IPS-NIHi11 (cell line): ENCODE measurements at places on chromosomes 16 and 17.

GRCh38 chr17:74760404-74761105, 12.1 kb downstream of the NHERF1 start:
- DNase-seq: no peak

DNA sequence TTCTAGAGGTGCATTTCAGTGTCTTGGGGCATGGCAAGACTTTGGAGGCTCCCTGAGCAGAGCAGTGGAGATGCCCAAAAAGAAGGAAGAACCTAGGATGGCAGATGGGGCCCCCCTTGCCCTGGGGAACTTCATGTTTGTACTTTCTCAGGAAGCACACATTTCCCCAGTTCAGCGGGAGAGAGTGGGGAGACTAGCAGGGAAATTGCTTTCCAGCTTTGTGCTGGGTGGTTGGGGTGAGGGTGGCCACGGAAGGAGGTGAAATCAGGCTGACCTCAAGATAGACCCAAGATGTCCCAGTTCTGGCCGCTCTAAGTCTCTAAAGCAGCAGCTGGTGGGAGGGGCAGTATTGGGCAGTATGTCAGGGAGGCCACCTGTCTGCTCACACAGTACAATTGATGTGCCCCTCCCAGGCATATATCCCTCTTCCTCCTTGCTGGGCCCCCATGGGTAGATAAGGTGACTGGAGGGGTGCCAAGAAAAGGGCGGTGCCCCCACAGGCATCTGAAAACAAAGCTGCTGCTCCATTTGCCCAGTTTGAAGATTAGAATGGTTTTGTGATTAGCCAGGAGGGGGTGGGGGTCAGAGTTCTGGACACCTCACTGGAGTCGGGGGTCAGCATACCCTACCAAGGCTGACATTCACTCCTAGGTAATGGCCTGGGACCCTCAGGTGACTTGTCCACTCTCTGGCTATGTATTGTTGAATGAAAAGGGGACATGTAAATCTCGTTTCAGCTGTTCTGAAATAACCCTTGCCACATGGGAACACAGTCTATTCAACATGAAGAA, 17.1 kb upstream of the NAGLU start:
- DNase-seq: no peak

- no peak for DNase-seq
These were observed 268.9 kb upstream of the AXIN2 start for GRCh38 chr17:65830356-65830755.

GRCh38 chr17:69757688-69758430, 317.2 kb upstream of the KCNJ16 start:
- no peak for DNase-seq

GRCh38 chr16:65888201-65888600, 478.3 kb upstream of the CDH5 start:
- no peak for DNase-seq

- no peak for DNase-seq
These were observed 11.1 kb downstream of the NR1D1 start for GRCh38 chr17:40089077-40089895.

GRCh38 chr17:1899403-1900000, 69.7 kb downstream of the RPA1 start:
- no peak for DNase-seq

- no peak for DNase-seq
These were observed 5.3 kb downstream of the TMEM114 start for GRCh38 chr16:8585041-8585440.

DNA sequence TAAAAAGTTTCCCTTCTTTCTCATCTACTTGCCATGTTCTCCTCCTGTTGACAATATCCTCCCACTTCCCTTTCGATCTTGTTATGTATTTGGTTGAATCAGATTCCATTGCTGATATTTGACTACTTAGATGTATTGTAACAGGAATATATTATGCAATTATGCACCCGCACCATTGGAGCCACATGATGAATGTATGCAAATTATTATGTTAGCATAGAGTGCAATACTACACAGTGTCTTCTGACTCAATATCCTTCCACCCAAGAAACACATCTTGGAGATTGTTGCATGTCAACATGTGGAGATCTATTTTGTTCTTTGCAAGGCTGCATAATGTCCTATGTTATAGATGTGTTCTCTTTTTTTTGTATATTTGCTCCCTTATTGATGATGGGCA, 219.2 kb upstream of the RBFOX1 start:
- no peak for DNase-seq

DNA sequence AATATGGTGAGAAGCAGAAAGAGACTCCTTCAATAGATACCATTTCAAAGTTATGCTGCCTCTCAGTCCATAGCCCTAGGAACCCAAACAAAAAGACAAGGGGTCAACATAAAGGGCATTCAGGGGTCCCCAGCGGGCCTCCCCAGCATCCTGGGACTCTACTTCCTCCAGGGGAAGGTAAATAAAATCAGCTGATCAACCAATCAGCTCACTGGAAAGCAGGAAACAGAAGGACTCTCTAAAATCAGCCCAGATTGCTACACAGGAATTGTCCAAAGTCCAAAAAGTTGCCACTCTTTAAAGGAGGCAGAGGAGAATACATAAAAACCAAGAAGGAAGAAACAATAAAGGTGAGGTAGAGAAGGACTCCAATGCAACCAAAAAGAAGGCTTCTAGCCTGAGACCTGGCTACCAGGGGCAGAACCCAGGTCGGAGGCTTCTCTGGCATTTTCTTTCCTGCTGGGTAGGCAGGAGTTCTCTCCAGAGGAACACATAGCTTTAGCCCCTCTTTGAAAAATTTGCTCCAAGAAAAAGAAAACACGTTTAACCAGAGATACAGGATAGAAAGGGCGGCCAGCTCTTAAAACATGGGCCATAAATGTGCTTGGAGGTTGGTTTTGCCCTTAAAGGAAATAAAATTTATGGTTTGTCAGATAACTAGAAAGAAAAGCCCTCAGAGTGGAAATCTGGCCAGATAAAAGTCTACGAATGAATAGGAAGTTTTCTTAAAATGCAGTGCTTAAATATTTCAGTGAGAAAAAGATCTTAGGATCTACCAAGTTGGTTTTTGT, 404.6 kb downstream of the SOX9 start:
- no peak for DNase-seq

DNA sequence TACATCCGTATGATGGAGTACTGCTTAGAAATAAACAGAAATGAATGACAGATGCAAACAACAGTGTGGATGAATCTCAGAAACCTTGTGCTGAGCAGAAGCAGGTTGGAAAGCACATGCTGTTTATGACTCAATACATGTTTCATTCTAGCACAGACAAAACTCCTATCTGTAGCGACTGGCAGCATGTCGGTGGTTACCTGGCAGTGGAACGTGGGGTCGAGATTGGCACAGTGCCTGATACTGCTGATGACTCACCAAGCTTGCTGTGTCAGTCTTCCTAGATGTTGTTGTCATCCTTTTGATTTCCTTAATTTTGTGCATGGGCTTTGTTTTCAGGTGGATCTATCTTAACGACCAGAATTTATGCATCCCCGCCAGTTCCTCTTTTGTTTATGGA, 62.1 kb downstream of the GAN start:
- no peak for DNase-seq

DNA sequence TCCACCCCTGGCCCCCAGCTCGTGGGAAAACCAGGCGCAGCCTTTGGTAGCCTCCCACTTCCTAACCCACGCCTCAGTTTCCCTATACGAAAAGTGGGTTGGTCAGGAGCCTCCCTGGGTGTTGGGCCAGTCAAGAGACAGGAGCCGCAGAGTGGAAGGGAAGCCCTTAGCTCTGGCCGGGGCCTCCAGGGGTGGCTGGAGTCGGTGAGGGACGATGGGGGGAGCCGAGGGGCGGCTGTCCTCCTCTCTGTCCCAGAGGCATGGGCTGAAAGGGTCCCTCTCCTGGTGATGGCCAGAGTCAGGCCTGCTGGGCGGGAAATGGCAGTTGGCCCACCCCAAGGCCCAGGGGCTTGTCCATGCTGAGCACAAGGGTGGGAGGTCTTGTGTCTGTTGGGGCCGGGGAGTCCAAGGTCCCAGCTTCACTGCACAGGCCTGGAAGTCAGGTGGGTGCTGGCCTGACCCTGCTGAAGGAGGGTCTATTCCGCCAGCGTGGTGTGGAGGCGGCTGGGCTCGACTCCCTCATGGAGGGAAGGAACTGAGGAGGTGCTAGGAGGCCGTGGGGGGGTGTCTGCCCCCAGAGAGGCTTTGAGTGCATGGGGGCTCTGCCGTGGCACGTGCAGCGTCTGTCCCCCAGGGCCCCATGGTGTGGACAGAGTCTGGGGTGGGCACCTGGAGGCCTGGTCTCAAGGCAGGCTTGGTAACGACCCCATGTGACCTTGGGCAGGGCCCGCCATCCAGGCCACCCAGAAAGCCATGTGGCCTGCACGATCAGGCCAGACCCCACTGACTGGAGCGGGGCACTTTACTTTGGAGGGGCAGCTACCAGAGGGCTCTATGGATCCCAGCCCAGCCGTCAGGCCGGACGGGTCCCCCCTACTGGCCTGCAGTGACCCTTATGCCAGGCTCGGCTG, 1.1 kb downstream of the SLC16A3 start:
- DNase-seq: no peak
